ENCODE measurements at places on chromosomes 12 and 14. TPM values are rescaled to one million over a fixed set of nuclear protein-coding genes. Genes with fewer than 3 reads are reported as not detected.

GRCh38 chr14:38207377-38207735 lies 348 bp upstream of the SSTR1 start:
- DNase-seq, result no peak

DNA sequence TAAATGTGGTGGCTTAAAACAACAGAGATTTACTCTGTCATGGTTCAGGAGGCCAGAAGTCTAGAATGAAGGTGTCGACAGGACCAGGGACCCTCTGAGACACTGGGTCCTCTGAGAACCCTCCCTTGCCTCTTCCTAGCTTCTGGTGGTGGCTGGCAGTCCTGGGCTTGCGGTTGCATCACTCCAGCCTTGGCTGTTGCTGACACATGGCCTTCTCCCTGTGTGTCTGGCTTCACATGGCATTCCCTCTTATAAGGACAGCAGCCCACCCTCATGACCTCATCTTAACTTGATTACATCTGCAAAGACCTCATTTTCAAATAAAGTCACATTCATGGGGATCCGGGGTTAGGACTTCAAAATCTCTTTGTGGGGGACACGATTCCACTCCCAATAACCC lies 36.9 kb downstream of the MVK start:
- DNase-seq, result no peak

DNA sequence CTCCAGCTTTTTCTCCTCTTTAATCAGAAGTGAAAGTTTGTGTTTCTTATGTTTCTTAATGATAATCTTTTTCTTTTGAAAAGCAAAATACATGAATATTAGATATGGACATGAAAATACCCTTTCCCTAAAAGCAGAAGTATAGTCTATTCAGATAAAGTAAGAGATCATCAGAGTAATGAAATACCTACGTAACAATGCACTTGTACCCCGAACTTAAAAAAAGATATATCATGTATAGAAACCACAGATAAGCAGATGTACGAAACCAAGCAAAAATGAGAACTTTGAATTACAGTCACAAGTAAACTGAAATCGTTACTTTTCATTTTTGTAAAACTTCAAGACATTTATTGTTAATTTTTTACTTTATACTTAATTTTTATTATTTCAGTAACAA lies 1.5 kb upstream of the GPR65 start:
- no peak for DNase-seq

GRCh38 chr14:100474196-100474595 lies 113.0 kb downstream of the BEGAIN start:
- DNase-seq, result no peak

DNA sequence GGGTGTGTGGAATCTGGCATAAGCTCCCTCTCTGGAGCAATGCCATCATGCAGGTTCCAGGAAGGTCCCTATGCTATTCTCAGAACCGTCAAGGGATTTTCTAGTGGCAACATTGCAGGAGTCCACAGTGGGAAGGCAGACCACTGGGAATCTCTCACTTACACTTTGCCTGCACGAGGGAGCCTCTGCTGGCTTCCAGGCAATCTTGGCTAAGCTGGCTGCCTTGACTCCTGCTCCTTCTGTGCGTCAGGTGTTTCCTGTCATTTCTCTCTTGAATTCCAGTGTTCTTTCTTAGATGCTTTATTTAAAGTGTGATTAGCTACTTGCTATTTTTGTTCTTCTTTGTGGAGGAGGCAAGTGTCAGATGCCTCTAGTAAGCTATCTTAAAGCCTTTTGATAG lies 414.0 kb upstream of the ATP2B1 start:
- no peak for DNase-seq

- no peak for DNase-seq
These were observed 67.6 kb downstream of the GTF2A1 start for GRCh38 chr14:81153187-81153586.

DNA sequence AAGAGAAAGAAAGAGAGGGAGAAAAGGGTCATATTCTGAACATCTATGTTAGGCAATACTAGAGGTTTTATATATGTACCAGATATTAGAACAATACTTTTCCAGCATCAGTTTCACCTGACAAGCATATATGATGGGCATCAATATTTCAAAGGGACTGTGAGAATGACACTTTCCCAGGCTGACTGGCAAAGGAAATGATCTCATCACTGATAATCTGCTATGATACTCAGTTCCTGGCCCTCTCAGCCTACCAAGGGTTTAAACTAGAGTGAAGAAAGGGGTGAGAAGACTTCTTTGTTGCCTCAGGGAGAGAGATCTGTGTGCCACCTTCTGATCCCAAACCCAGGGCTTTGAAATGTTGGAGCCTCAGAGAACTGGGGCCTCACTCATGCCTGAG lies 183.5 kb downstream of the TTC8 start:
- DNase-seq, result no peak

ACADS gene
- total RNA-seq, result 85.9 TPM

TMPRSS12 gene
- total RNA-seq, result 0.45 TPM

ISM2 gene
- total RNA-seq, result not detected

All from thyroid gland (tissue), 4 donors.